ENCODE measurements at places on chromosomes 4 and X.

- no peak for DNase-seq
Measured at GRCh38 chr4:82885410-82885809, 5.5 kb downstream of the SEC31A start.

DNA sequence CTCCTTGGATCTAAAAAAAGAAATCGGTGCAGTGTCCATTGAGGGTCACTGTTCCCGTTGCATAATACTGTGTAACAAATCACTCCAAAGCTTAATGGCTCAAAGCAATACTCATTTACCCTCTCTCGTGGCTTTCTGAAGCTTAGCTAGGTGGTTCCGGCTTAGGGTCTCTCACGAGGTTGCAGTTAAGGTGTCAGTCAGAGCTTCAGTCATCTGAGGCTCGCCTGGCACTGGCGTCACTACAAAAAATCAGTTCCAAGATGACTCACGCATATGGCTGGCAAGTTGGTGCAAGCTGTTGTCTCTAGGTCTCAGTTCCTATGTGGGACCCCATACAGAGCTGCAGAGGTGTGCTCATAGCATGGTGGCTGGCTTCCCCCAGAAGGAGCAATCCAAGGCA lies 91.0 kb downstream of the BEND2 start:
- no peak for DNase-seq

DNA sequence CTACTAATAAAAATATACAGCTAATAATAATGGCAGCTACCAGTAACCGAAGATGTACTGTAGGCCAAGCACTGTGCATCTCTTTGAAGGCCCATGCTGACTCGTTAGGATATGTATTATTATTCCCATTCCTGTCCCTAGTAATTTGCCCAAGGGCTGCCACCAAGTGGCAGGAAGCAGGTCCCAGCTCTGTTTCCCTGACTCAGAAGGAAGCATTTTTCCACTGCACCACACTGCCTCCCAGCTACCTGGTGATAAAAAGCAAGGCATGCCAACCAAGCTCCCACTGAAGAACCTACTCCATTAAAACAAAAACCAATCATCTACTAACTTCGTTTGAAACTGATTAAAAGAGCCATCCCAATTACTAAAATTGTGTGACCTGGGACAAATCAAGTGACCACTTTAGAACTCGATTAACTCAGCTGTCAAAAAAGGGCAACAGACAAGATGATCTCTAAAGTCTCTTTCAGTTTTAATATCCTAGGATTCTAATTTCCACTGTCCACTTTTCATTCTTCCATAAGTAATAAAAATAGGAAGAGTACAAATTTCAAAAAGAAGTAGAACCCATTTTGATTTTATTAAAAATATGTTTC lies 24.3 kb upstream of the PGM2 start:
- no peak for DNase-seq

DNA sequence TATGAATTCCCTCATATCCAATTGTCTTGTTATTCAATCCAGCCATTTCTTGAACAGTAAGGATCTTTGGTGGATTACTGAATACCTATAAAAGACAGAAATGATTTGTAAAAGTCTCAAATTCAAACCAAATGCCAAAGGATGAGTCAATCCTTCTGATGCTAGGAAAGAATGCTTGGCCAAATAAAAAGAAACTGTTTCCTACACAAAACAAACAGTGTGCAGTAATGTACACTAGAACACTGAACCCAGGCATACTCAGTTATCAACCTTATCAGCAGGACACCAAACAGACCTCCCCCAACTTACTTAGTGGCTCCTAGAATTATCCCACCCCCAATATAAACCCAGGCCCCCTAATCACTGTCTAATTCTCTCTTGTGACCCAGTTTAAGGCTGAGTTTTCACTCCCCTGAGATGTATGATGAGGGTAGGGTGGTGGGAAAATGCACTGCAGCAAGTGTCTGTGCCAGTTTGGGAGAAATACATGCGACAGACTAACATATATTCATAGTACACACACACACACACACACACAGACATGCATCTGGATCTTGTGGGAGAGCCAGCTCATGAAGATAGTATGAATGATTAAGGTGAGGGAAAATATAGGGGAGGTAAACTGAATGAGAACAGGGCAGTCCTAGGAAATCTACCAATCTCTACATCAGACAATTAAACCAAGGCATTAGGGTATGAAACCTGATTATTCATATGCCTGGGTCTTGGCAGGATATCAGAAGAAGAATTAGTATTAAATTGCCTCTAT lies 35.0 kb downstream of the CLDN2 start:
- no peak for DNase-seq

DNA sequence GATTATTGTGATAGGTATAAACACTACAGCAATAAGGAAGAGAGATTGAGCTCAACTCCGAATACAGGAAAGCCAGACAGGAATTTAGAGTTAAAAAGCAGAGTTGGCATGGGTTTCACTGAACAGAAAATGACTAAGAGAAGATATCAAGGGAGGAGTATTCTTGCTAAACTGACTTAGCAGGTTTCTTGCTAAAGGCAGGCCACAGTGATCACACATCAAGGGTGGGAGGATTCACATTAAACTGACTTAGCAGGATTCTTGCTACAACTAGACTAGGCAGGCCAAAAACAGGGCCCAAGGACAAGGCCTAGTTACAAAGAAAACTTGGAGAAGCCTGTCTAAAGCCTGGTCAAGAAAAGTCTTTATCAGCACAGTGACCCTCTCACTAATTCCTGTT lies 195.1 kb downstream of the MAGEB5 start:
- no peak for DNase-seq

- no peak for DNase-seq
Measured at GRCh38 chr4:141782205-141782604, 145.8 kb downstream of the IL15 start.

GRCh38 chrX:79477691-79478090 lies 110.6 kb upstream of the ITM2A start:
- DNase-seq = no peak

DNA sequence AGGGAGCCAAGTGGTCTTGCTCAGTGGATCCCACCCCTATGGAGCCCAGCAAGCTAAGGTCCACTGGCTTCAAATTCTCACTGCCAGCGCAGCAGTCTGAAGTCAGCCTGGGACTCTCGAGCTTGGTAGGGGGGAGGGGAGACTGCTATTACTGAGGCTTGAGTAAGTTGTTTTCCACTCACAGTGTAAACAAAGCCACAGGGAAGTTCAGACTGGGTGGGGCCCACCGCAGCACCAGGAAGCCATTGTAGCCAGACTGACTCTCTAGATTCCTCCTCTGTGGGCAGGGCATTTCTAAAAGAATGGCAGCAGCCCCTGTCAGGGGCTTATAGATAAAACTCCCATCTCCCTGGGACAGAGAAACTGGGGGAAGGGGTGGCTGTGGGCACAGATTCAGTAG lies 721.0 kb upstream of the NDST4 start:
- DNase-seq = no peak

DNA sequence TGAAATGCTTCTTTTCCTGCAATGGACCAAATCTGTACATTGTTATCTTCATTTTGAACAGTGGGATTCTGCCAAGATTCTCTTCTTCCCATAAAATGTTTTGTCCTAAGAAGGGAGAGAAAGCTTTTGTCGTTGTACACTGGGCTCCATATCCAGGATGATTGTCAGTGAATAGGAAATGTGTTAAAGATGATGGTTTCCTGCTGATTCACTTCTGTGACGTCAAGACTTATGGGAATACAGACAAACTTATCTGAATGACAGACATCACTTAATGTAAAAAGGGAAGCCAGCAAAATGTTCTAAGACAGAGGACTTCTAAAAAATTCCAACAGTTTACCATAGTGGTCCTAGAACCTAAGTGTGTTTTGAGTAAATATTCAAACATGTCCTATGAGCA lies 53.7 kb upstream of the HPF1 start:
- DNase-seq = no peak
